ENCODE measurements at places on chromosomes 16 and 17.
A peak's percentile ranks its signal among the peaks of the same experiment; 100 is the strongest.

DNA sequence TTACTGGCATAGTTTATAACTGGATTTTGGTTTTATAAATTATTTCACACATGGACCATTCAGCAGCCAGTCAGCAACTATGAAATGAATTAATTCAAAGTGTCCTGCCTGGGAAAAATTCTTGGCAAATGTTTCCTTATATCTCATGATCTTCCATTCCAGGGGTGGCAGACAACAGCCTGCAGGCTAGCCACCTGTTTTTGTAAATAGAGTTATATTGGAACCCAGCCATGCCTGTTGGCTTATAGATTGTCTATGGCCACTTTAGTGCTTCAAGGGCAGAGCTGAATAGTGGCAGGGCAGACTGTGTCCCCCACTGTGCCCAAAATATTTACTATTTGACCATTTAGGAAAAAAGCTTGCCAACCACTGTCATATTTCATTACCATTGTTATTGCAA, 613.7 kb downstream of the TMEM114 start:
- no peak for DNase-seq

- no peak for DNase-seq
Measured at GRCh38 chr17:57447990-57448758, 191.9 kb downstream of the MSI2 start.

- no peak for DNase-seq
Measured at GRCh38 chr16:49455181-49455990, 81.8 kb downstream of the C16orf78 start.

DNA sequence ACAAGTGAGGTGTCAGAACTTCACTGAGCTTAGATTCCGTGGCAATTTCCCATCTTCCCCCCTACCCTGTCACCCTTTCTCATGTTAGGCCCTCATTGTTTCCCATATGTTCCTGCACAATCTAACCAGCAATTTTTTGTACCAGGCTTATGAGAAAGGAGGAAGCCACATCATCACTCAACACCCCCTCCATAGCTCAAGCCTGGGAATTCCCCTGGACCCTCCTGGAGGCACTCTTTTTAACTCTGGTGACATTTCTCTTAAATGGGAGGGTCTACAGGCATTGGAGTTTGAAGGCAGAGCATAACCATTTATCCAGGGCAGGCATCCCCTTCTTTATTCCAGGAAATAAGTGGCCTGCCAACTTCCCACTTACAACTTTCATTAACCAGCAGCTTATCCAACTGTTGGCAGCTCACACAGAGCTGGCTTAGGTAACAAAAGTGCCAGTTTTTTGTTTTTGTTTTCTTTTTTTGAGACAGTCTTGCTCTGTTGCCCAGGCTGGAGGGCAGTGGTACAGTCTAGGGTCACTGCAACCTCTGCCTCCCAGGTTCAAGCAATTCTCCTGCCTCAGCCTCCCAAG, 10.4 kb upstream of the GLG1 start:
- DNase-seq, result no peak

DNA sequence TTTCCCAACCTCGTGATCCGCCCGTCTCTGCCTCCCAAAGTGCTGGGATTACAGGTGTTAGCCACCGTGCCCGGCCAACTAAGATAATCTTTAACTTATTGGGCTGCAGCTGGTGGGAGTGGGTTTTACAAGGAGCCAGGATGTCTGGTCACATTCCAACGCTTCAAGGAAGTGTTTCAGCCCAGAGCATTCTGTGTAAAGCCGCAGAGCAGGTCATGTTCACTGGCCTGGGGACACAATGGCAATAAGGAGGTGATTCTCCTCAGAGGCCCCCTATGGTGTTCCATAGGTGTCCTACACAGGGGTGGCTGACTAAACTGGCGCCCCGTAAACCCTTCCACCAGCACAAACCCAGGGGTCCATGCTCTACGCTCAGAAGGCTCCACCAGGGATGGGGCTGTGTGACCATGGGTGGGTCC, 1.2 kb downstream of the QPRT start:
- no peak for DNase-seq

DNA sequence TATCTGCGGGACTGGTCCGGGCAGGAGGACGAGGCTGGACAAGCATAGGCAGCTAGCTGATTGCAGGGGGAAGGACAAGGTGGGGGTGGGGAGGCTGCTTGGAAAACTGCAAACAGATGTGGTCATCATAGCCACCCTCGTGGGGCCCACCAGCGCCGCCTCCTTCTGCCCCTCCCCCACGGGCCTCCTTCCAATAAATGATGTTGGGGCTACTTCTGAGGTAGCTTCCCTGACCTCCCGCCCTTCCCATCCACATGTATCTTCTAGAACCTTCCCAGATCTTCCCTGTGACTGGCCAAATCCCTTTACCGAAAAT, 12.3 kb upstream of the CDC42EP4 start:
- DNase-seq, result no peak

GRCh38 chr17:75096082-75096625, 8.4 kb downstream of the SLC16A5 start:
- DNase-seq, result no peak

- no peak for DNase-seq
Measured at GRCh38 chr16:27231692-27232060, 28.4 kb downstream of the KDM8 start.

DNA sequence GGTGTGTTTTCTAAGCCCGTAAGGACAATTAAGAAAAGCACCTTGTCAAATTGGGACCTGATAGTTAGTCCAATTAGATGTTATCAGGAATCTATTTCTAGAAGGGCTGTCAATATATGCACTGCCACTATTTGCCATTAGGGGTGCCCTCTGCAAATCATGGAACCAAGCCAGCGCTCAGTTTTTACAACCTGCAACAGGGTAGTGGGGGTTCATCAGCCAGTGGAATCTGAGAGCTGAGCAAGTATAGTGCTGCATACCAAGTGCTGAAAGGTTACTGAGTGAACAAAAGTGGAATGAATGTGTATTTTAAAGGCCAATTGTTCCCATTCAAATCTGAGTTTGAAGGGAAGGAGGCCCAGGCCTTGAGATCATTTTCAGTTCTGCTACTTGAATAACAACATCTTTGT, 10.4 kb downstream of the PRR11 start:
- no peak for DNase-seq

DNA sequence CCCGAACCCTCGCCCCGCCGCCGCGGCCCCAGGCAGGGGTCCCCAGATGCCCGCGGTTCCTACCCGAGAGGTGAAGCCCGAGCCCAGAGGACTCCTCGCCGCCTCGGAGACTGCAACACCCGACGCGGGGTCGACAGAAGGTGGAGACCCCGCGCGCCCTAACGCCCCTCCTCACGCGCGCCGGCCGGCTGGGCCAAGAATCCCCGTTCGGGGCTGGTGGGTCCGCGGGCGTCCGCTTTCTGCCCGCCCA, 515 bp downstream of the SUMO2 start:
- DNase-seq, result no peak

DNA sequence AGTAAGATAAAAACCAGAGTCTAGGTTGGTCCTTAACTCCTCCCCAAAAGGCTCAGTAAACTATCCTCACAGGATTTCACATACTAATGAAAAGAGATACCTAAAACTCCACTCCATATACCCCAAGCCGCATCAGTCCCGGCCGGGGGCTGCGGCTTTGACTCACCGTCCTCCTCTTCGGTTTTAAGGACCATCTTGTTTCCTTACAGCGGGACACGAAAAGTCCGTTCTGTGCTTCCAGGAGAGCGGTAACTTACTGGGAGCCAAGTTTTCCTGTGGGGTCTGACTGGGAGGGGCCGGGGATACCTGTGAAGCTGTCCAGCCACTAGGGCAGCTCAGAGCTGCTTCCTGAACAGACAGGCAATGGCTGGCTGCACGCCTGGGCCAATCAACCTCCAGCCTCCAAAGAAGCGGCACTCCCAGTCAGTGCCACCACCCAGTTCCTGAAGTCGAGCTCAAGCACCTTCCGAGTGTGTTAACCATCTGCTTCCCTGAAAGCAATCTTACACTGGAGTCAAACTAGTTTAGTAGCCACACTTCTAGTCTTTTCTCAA, 45.5 kb downstream of the CYTH1 start:
- no peak for DNase-seq

GRCh38 chr17:10579270-10579669, 29.8 kb upstream of the MYH2 start:
- DNase-seq, result no peak

GRCh38 chr17:4165301-4166010, 22.5 kb downstream of the CYB5D2 start:
- DNase-seq, result no peak

GRCh38 chr17:76472258-76472645, 4.8 kb downstream of the AANAT start:
- no peak for DNase-seq

- no peak for DNase-seq
Measured at GRCh38 chr16:399340-400019, 2.2 kb upstream of the DECR2 start.

GRCh38 chr16:8798174-8798527, 512 bp downstream of the PMM2 start:
- peak; percentile 9 for DNase-seq

DNA sequence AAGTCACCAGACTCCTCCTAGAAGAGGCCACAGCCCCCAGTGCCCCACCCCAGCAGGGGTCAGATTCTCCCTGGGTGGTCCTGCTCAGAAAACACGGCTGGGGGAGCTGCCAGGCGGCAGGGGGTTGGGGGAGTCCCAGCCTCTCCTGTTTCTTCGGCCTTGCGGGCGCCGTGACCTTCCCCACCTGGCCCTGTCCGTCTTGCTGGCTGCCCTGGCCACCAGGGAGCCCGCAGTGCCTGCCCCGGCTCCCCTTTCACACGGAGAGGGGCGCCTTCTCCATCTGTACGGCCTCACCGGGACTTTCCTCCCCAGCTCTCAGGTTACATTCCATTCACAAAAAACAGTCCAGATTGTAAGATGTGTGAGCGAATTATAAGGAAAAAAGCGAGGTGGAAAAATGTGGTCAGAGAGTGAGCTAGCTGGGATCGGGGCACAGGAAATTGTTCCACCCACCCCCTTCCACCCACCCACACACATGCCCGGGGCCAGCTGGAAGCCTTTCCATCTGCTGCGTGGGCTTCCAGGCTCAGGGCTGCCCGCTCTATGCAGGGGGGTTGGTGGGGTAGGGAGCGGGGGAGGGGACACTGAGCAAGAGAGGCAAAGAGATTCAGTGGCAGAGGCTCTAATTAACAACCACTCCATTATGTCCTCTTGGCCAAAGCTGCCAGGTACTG, 14.6 kb upstream of the CIBAR2 start:
- DNase-seq, result no peak

DNA sequence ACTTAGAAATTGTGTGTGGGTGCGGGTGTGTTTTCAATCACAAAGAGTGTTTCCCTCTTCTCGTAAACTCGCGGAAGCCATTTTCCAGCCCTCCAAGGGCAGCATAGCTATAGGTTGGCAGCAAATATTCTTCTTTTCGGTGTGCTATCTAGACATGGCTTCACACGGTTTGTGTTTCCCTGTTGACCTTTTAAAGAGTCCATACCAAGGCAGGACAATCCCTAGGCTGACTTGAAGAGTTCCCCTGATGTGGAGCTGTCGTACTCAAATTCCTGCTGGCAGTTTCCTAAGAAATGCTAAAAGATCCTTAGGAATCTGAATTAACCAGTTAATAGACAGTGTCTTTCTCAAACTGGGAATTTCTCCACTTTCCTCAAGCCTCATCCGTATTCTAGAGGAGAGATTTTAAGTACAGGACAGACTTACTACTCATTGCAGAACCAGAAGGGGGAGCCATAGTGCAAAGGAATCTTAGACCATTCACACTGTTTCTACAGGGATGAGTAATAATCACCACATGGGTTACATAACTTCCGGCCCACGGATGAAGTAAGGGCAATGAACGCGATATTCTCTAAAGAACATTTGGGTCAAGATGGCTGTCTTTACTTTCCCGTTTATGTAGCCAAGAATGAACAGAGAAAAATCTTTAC, 288.6 kb upstream of the ELAC2 start:
- DNase-seq, result peak; percentile 74

DNA sequence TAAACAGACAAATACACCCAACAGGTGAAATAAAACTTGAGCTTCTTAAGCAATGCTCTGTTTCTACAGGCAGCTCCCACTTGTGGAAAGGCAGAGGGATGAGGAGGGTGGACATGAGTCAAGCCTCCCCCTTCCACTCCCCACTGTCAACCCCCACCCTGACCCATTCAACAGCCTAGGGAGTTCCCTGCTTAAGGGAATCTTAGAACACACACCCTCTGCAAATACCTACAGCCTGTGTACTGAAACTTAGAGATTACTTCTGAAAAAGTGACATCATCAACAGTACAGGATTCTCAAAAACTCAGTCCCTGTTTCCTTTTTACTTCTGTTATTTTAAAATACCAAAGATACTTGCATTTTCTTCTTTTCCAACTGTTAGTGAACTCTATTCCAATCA, 345.4 kb downstream of the SOX9 start:
- no peak for DNase-seq

- no peak for DNase-seq
Measured at GRCh38 chr17:19412510-19412909, 1.5 kb downstream of the RNF112 start.

DNA sequence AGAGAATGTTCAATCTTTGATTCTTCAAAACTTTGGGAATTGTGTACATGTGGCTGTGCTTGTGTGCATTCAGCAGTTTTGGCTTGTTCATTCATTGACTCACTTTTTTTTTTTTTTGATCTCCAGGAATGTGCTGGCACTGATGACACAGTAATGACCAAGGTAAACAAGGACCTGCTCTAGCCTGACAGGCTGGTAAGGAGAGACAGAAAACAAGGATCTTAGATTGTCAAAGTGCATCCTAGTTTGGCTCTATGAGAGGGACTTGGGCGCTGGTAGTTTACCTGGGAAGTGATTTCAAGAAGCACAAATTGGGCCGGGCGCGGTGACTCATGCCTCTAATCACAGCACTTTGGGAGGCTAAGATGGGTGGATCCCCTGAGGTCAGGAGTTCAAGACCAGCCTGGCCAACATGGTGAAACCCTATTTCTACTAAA, 233.1 kb upstream of the WSCD1 start:
- DNase-seq, result peak; percentile 60

DNA sequence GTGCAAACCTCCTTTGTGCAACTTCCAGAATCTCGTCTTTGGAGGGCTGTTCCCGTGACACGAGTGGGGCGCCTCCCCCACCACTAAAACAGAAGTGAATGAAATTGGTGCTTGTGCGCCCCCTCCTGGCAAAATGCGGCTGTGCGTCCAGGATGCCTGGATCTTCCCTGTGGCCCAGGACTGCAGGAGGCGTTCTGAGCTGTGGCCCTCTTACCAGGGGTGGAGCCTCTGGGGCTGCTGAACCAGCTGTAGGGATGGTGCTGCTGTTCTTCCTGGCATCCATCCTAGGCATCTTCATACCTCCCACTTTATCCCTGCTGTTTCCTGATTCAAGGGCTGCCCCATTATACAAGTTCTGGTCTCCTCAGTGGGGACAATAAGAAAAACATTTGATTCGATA, 18.5 kb upstream of the NAGLU start:
- peak; percentile 80 for DNase-seq

GRCh38 chr17:16415031-16415924, at the start of gene TRPV2:
Gene TRPV2 (plus strand): TSS chr17:16415571. CDS start chr17:16417669, 2,098 bp downstream.
- no peak for DNase-seq

DNA sequence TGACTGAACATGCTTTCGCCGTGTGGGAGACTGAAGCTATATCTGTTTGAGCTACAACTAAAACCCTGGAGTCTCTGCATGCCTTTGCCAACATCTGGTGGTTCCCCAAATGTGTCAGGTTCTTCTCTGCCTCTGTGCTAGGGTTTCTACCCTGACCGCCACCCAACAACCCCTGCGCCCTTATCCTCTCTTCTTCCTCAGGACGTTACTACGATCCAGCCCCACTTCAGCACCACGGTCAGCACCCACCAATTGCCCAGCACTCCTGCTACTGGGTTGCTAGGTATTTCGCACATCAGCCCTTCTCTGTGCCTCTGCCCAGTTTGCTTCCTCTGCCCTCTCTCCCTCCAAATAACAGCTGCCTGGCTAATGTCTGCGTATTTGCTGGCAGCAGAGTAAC, 106.3 kb upstream of the HSBP1 start:
- no peak for DNase-seq

GRCh38 chr17:81858170-81858966, 2.0 kb downstream of the P4HB start:
- DNase-seq, result no peak

Measured in HS-5 (cell line).